Vagina (tissue), 2 donors: ENCODE measurements at places on chromosomes 11 and 22. TPM values are rescaled to one million over a fixed set of nuclear protein-coding genes. Genes with fewer than 3 reads are reported as not detected.

- no peak for DNase-seq
Measured at GRCh38 chr11:95505927-95506426, 275.0 kb upstream of the SESN3 start.

Gene HMOX1
- total RNA-seq: 26.8 TPM

Gene SUN2
- total RNA-seq: 258 TPM

Gene LRRC4C
- total RNA-seq: 5.6 TPM

- no peak for DNase-seq
Measured at GRCh38 chr11:64627371-64627770, 36.4 kb downstream of the SLC22A12 start.
